ENCODE measurements at places on chromosomes 11 and 22. TPM values are rescaled to one million over a fixed set of nuclear protein-coding genes. Genes with fewer than 3 reads are reported as not detected.
A peak's percentile ranks its signal among the peaks of the same experiment; 100 is the strongest.

DNA sequence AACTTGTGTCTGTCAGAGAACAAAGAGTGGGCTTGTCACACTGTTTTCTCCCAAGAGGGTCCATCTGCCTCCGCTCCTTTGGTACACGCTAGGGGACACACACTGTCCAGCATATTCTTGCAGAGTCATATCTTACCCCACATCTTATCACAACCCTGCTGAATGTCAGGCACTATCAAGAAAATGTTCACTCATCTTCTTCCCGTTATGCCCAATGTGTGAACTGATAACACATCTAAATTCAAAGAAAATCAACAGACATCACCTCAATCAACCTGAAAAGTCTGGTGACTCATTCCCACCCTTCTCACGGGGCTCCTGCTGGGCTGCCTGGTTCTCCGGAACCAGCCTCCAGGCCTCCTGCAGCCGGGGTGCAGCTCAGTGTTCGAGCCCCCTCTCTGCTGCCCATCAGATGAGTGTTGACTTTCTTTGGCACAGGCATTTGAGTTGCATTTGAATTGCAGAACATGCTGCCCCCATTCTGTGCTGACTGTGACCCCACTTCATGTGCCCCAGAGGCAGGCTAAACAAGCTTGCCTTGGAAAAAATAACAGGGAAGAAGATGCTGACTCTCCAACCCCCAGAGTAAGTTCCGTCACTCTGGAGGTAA is 19.4 kb downstream of the GRAP2 start:
- peaks cover 24% of the 10 kb centered on the region for H3K27me3 ChIP-seq
- H3K4me1 ChIP-seq, result peaks cover 2% of the 10 kb centered on the region
- no peak overlapping the region for H3K27ac ChIP-seq
- no peaks in the 10 kb centered on the region for H3K36me3 ChIP-seq
- no peak for DNase-seq
- H3K4me3 ChIP-seq, result no peak overlapping the region

- DNase-seq, result peak; percentile 41
- H3K4me1 ChIP-seq, result peaks cover 13% of the 10 kb centered on the region
- no peaks in the 10 kb centered on the region for H3K27me3 ChIP-seq
- no peak overlapping the region for H3K4me3 ChIP-seq
Measured at GRCh38 chr22:25169278-25170031, 30.2 kb upstream of the CRYBB3 start.

DNA sequence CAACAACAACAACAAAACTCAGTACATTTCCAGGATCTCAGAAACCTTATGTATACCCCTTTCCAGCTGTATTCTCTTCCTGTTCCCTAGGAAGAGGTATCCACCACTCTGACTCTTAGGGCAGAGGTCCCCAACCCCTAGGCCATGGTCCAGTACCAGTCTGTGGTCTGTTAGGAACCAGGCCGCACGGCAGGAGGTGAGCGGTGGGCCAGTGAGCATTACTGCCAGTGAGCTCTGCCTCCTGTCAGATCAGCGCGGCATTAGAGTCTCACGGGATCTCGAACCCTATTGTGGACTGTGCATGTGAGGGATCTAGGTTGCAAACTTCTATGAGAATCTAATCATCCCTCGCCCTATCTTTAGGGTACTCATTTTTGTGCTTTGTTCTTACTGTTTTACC is 43.9 kb upstream of the LMO1 start:
- peaks cover 2% of the 10 kb centered on the region for H3K27me3 ChIP-seq
- no peaks in the 10 kb centered on the region for H3K4me1 ChIP-seq
- H3K27ac ChIP-seq, result no peak overlapping the region
- no peak overlapping the region for H3K4me3 ChIP-seq
- DNase-seq, result no peak

- H3K4me3 ChIP-seq, result no peak overlapping the region
- no peaks in the 10 kb centered on the region for H3K4me1 ChIP-seq
- DNase-seq, result no peak
Measured at GRCh38 chr22:31321421-31321820, 24.7 kb downstream of the PATZ1 start.

GRCh38 chr11:74519710-74520109 is 26.2 kb upstream of the LIPT2 start:
- H3K36me3 ChIP-seq, result peaks cover 5% of the 10 kb centered on the region
- no peak for DNase-seq
- peaks cover 29% of the 10 kb centered on the region for H3K27me3 ChIP-seq
- no peak overlapping the region for H3K27ac ChIP-seq

- no peak for DNase-seq
- no peaks in the 10 kb centered on the region for H3K36me3 ChIP-seq
- H3K27me3 ChIP-seq, result peaks cover 12% of the 10 kb centered on the region
- peaks cover 7% of the 10 kb centered on the region for H3K4me1 ChIP-seq
- no peak overlapping the region for H3K4me3 ChIP-seq
Measured at GRCh38 chr11:128917144-128917724, 25.4 kb downstream of the TP53AIP1 start.

DNA sequence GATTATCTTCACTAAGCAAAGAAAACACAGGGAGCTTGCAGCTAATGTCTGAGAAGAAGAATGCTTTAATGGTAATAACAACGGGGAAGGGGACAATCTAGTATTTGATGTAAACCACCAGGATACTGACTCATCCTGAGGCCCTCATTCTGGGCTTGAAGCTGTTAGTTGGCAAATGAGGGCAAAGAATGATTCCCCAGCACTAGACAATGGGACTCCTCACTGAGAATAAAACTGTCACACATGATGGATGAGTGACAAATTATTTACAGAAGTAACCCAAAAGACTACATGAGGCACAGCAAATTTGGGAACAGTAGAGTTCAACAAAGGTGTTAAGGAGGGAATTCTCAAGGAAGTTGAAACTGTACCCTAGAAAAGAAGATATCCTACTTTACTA is 76.3 kb downstream of the FAM168A start:
- no peak overlapping the region for H3K27ac ChIP-seq
- DNase-seq, result no peak
- H3K27me3 ChIP-seq, result no peaks in the 10 kb centered on the region

DNA sequence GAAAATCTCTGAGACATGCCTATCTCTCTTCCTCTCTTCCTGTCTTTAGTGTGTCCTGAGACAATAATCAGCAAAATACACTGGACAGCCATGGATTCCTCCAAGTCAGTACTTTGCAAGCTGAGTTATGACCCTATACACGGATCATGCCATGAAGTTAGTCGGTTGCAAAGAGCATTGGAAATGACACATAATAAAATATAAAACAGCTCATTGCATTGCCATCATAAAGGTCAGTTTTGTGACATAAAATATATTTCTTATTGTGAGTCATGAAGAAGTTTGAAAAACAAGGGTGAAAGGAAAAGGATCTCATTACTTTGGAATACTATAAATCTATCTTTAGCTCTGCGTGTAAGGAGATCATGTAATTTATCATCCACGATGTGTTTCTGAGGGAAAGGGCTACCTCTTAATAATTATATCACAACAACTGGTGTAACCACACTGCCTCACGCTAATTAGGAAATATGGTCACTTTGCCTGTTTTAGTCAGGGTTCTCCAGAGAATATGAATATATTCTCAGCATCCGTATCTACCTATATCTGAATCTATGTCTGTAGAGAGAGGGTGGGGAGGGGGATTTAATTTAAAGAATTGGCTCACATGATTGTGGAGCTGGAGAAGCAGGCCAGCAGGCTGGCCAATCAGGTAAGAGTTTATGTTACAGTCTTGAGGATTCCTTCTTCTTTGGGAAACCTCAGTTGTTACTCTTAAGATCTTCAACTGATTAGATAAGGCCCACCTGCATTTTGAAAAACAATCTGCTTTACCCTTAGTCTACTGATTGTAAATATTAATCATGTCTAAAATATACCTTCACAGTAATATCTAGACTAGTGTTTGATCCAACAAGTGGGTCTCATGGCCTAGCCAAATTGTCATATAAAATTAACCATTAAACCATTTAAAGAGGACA is 198.8 kb downstream of the FAT3 start:
- H3K27me3 ChIP-seq, result no peaks in the 10 kb centered on the region
- H3K27ac ChIP-seq, result no peak overlapping the region
- no peak for DNase-seq
- no peak overlapping the region for H3K4me3 ChIP-seq

DNA sequence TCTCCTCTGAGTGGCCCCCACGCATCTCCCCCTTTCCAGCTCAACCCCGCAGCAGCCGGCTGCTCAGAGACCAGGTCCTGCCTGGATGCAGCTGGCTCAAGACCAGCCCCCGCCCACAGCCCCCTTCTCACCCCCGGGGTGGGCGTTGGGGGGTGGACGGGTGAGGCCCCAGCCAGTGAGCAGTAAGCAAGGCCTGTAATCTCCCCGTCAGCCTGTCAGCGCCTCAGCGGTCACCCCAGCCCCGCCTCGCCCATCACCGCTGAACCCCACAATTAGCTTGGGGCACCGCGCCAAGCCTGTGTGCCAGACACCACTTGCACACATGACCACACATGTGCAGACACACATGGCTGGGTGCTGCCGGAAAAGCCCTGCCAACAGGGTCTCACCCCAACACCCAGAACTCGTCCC is 5.9 kb downstream of the PLXNB2 start:
- H3K4me3 ChIP-seq, result no peak overlapping the region
- no peak for DNase-seq
- no peaks in the 10 kb centered on the region for H3K36me3 ChIP-seq

DNA sequence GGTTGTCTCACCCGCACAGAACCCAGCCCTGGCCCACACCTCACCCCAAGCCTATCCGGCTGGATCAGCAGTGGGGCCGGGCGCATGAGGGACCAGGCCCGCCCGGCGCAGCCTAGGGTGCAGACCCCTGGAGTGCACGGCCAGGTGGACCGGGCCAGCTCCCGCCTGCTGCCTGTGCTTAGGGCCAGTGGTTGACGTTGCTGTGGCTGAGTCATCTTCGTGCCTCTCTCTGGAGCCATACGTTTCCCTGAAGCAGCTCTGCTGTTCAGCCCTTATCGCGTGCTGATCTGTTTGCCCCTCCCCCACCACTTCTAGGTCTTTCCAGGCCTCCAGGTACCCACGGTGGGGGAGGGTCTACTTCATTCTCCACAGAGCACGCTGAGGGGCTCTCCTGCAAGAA is 39.5 kb downstream of the CDKN1C start:
- H3K4me3 ChIP-seq, result no peak overlapping the region
- DNase-seq, result no peak
- peaks cover 4% of the 10 kb centered on the region for H3K27me3 ChIP-seq
- no peaks in the 10 kb centered on the region for H3K36me3 ChIP-seq

DNA sequence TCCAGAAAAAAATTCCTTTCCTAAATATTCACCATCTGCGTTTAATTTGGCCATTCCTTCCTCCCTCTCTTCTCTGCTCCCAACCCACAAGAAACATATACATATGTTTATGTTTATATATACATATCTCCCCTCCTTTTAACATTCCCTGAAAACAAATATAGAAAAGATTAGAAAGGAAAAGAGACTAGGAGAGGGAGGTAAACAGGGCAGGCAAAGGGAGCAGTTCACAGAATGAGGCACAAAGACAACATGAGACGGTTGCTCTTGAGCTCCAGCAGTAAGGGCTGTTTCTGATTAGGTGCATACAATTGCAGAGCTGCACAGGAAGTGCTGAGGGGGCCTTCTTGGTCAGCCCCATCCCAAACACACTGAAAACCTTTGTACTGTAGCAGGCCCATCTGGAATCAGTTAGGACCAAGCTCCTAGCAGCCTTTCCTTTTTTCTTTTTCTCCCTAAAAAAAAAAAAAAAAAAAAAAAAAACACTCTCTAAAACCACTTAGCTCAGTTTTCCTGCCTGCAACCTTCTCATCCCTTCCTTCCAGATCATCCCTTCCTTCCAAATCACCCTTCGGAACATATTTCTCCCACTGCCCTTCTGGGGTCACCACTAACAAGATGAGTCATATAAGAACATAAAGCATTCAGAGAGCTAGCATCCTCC is 57.0 kb downstream of the RBFOX2 start:
- DNase-seq, result no peak
- H3K4me3 ChIP-seq, result peak overlapping the region; percentile 17
- no peaks in the 10 kb centered on the region for H3K36me3 ChIP-seq

DNA sequence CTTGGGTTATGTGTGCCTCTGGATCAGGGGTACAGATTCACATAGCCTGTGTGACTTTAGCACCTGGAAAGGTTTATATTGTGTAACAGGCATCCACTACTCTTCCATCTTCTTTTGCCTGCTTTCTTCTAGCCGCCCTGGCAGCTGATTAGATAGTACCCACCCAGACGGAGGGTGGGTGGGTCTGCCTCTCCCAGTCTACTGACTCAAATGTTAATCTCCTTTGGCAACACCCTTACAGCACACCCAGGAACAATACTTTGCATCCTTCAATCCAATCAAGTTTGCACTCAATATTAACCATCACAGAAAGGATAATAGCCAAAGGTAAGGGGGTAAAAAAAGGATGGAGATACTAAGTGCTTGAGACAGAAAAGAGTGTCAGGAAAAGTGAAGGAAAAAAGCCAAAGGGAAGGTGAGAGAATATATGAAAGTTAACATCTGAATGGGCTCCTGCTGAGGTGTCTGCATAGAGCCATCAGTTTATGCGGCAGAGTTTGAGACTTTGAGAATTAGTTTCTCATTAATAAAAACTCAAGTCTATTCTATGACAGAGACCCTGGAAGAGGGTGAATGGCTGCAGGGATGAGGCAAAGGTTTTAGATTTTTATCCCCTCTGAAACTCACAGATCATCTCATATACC is 2.6 kb upstream of the OR51B6 start:
- no peak overlapping the region for H3K4me3 ChIP-seq
- H3K4me1 ChIP-seq, result no peaks in the 10 kb centered on the region
- no peak overlapping the region for H3K27ac ChIP-seq
- H3K36me3 ChIP-seq, result no peaks in the 10 kb centered on the region

DNA sequence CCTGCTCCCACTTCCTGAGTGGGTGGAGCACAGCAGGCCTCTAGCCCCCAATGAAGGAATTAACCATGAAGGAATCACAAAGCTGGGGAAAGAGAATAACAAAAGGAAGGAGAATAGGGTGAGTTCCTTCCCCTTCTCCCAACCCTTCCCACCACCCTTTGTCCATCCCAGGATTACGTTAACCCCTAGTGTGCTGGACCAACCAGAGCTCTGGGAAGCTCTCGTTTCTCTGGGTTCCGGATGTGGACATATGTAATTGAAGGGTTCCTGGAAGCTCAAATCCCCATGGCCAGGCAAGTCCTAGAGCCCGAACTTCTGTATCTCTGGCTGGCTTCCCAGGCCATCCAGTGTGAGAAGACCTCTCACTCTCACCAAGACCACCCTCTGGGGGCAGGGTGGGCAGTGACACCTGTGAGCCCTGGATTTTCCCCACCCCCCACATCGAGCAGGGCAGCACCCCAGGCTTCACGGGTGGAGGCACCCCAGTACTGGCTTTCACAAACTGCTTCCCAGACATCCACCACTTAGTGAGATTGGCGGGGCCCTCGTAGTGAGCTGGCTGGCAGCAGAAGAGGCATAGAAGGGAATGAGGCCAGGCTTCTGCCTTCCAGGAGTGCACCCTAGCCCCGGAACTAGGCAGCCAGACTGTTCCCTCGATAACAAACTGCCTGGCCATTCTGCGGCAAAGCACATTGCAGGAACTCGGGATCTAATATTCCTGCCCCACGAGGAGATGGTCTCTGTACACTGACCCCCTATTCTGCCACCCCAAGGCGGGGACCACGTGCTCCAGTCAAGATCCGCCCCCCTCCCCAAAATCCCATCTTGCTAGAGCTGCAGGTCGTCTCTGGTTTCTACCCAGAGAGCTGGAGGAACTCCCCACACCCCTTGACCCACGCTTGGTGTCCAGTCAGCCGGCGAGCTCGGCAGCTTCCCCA is 2.1 kb downstream of the NECTIN1 start:
- H3K27ac ChIP-seq, result no peak overlapping the region
- no peak for DNase-seq
- peak overlapping the region; percentile 84 for H3K4me3 ChIP-seq

- no peaks in the 10 kb centered on the region for H3K36me3 ChIP-seq
- H3K4me3 ChIP-seq, result no peak overlapping the region
- no peaks in the 10 kb centered on the region for H3K27me3 ChIP-seq
- no peak overlapping the region for H3K27ac ChIP-seq
Measured at GRCh38 chr11:95655536-95655935, 134.0 kb downstream of the FAM76B start.

Gene LMNTD2
- 3.8 TPM for total RNA-seq

Gene GDPD4
- not detected for total RNA-seq

Gene TSSK2
- total RNA-seq, result not detected

Gene KRTAP5-8
- total RNA-seq, result not detected

Gene TSKU
- 42.3 TPM for total RNA-seq

Measured in chondrocyte (in vitro differentiated cells).